ENCODE measurements at places on chromosomes 5 and 9.

- no peak overlapping the region for H3K27ac ChIP-seq
- no peak overlapping the region for H3K4me3 ChIP-seq
- DNase-seq, result no peak
- no peaks in the 10 kb centered on the region for H3K4me1 ChIP-seq
- H3K36me3 ChIP-seq, result no peaks in the 10 kb centered on the region
Observed at GRCh38 chr9:108271236-108271635, 584.5 kb downstream of the ACTL7B start.

DNA sequence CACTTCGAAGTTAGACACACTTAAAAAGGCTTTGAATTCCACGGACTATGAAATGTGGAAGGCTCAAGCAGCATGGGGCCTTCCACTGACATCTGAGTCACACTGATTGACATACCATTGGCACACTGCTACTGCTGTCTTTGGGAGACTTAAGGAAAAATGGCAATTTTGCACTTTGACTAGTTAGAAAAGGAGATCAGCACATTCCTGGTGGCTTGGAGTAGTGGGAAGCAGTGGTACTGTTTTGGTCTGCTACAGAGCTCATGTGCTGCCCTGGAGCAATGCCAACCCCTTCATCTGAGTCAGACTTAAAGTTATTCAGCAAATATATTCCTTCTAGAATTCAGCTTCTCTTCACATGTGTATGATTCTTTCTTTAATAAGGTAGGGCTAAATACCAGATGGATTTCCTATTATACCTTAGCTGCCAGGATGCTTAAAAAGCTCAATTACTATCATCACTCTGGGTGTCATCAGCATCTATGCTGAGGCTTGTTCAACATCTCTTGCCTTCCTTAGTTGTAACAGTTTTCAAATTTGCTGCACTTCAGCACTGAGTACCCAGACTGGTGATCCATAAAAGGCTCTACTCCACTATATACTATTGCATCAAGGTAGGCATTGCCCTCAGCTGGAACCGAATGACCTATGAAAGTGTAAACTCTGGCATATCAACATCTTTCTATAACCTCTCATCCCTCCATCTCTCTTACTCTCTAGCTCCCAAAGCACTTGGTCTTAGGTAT lies 42.3 kb upstream of the MOCS2 start:
- DNase-seq, result no peak
- no peak overlapping the region for H3K4me3 ChIP-seq
- peaks cover 7% of the 10 kb centered on the region for H3K27me3 ChIP-seq

GRCh38 chr5:31563216-31563615 lies 31.1 kb downstream of the C5orf22 start:
- H3K4me1 ChIP-seq, result peaks cover 6% of the 10 kb centered on the region
- H3K27ac ChIP-seq, result no peak overlapping the region
- H3K27me3 ChIP-seq, result peaks cover 2% of the 10 kb centered on the region
- H3K4me3 ChIP-seq, result no peak overlapping the region

DNA sequence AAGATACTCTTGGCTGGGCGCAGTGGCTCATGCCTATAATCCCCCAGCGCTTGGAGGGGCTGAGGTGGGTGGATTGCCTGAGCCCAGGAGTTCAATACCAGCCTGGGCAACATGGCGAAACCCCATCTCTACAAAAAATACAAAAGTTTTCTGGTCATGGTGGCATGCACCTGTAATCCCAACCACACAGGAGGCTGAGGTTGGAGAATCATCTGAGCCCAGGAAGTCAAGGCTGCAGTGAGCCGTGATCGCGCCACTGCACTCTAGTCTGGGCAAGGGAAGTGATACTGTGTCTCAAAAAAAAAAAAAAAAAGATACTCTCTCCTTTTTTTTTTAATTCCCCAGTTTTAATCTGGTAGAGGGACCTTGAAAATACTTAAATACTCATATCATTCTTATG lies 15.0 kb downstream of the ANKRD33B start:
- DNase-seq, result no peak
- no peak overlapping the region for H3K27ac ChIP-seq
- peaks cover 12% of the 10 kb centered on the region for H3K36me3 ChIP-seq
- no peak overlapping the region for H3K4me3 ChIP-seq
- H3K27me3 ChIP-seq, result peaks cover 3% of the 10 kb centered on the region

DNA sequence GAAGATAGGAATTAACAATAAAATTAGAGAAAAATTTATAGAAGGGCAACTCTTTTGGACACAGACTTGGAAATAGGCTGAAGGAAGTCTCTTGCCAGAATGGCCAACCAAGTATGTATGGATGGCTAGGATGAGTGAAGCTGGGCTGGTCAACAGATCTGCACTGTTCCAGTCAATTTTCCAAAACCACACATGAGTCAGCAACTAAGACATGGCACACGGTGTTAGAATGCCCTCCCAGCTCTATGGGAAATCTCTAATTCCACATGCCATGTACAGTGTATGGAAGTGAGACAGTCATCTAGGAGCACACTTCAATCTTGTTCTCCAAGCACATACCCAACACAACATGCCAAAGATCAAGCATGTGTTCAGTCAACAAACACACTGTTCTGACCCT lies 129.6 kb downstream of the GLIS3 start:
- H3K4me3 ChIP-seq, result no peak overlapping the region
- no peak for DNase-seq
- H3K27ac ChIP-seq, result no peak overlapping the region
- H3K4me1 ChIP-seq, result no peaks in the 10 kb centered on the region
- no peaks in the 10 kb centered on the region for H3K36me3 ChIP-seq
- H3K27me3 ChIP-seq, result peaks cover 3% of the 10 kb centered on the region

GRCh38 chr5:151245680-151246219 lies 7.2 kb upstream of the GM2A start:
- H3K27ac ChIP-seq, result no peak overlapping the region
- DNase-seq, result no peak
- H3K4me1 ChIP-seq, result peaks cover 33% of the 10 kb centered on the region

DNA sequence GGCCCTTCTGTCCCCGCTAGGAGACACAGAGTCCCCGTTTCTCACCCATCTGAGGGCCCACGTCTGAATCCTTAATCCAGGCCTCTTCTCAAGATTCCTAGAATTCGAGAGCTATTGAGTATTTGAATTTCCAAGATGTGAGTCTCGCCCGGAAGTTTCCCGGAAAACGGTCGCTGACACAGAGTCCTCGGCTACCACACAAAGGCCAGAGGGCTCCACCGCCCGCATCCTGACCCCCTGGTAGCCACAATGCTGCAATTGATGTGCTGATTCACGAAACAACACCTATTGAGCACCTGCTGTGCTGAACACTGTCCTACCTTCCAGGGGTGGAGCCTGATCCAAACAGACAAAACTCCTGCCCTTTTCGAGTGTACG lies 670 bp upstream of the FBP1 start:
- H3K27ac ChIP-seq, result no peak overlapping the region
- H3K27me3 ChIP-seq, result peaks cover 46% of the 10 kb centered on the region
- H3K4me3 ChIP-seq, result no peak overlapping the region
- H3K4me1 ChIP-seq, result peaks cover 10% of the 10 kb centered on the region
- no peak for DNase-seq
- H3K36me3 ChIP-seq, result no peaks in the 10 kb centered on the region

- H3K36me3 ChIP-seq, result no peaks in the 10 kb centered on the region
- no peak for DNase-seq
- H3K27me3 ChIP-seq, result peaks cover 69% of the 10 kb centered on the region
- peak overlapping the region; percentile 54 for H3K4me3 ChIP-seq
Observed at GRCh38 chr9:21402386-21403251, 6.3 kb upstream of the IFNA8 start.

- H3K27me3 ChIP-seq, result no peaks in the 10 kb centered on the region
- no peak overlapping the region for H3K4me3 ChIP-seq
- H3K4me1 ChIP-seq, result no peaks in the 10 kb centered on the region
- no peak for DNase-seq
- H3K27ac ChIP-seq, result no peak overlapping the region
Observed at GRCh38 chr5:116640236-116640635, 65.6 kb upstream of the SEMA6A start.

GRCh38 chr5:35303152-35303551 lies 72.9 kb upstream of the PRLR start:
- H3K4me3 ChIP-seq, result no peak overlapping the region
- no peak for DNase-seq
- H3K36me3 ChIP-seq, result no peaks in the 10 kb centered on the region
- H3K27ac ChIP-seq, result no peak overlapping the region
- H3K4me1 ChIP-seq, result no peaks in the 10 kb centered on the region
- no peaks in the 10 kb centered on the region for H3K27me3 ChIP-seq

GRCh38 chr5:113084402-113085083 lies 107.9 kb downstream of the DCP2 start:
- no peak overlapping the region for H3K4me3 ChIP-seq
- H3K27me3 ChIP-seq, result peaks cover 11% of the 10 kb centered on the region
- no peaks in the 10 kb centered on the region for H3K36me3 ChIP-seq
- no peak for DNase-seq
- H3K27ac ChIP-seq, result no peak overlapping the region

- DNase-seq, result peak; percentile 52
- H3K27me3 ChIP-seq, result no peaks in the 10 kb centered on the region
- peak overlapping the region; percentile 92 for H3K4me3 ChIP-seq
- peaks cover 66% of the 10 kb centered on the region for H3K4me1 ChIP-seq
- H3K27ac ChIP-seq, result peak overlapping the region; percentile 98
Observed at GRCh38 chr9:120925535-120926396, 830 bp downstream of the TRAF1 start.

DNA sequence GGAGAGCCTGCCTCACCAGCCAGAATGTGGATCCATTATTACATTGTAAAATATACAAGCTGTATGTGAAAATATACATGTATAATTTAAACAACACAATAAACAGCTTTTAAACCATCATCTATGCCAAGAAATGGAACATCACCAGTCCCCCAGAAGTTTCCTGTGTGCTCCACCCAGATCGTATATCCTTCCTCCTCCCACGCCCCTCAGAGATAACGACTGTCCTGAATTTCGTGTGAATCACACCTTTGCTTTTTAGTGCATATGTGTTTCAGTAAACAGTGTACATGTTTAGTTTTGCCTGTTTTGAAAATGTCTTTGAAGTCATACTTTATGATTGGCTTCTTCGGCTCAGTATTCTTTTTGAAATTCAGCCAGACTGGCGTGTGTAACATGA lies 134.6 kb upstream of the MYO10 start:
- H3K36me3 ChIP-seq, result no peaks in the 10 kb centered on the region
- no peaks in the 10 kb centered on the region for H3K27me3 ChIP-seq
- H3K4me1 ChIP-seq, result no peaks in the 10 kb centered on the region
- DNase-seq, result no peak

DNA sequence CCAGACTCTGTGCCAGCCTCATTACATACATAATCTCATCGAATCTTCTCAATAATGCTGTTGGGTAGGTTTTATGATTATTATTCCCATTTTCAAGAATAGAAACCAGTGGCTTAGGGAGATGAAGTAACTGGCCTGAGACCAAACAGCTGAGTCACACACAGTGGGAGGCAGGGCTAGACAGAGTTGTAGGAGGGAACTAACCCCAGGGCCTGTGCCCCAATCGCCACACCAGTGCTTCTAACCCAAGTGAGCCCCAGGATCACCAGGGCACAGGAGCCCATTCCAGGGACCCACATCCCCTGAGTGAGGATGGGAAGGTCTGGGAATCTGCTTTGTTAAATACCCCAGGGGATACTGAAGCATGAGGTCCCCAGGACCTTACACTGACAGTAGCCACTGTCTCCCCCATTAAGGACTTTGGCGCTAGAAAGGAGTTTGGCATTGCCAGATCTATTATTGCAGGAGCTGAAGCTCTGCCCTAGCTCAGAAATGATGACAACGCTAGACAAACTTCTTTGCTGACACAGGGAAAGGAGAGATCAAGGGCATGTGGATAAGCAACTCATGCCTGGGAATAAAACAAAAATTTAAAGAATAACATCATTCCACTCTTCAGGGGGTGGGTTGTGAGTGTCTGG lies 63.8 kb upstream of the PPARGC1B start:
- no peak for DNase-seq
- no peaks in the 10 kb centered on the region for H3K36me3 ChIP-seq
- no peak overlapping the region for H3K27ac ChIP-seq
- H3K27me3 ChIP-seq, result peaks cover 1% of the 10 kb centered on the region
- H3K4me3 ChIP-seq, result no peak overlapping the region
- H3K4me1 ChIP-seq, result peaks cover 3% of the 10 kb centered on the region

DNA sequence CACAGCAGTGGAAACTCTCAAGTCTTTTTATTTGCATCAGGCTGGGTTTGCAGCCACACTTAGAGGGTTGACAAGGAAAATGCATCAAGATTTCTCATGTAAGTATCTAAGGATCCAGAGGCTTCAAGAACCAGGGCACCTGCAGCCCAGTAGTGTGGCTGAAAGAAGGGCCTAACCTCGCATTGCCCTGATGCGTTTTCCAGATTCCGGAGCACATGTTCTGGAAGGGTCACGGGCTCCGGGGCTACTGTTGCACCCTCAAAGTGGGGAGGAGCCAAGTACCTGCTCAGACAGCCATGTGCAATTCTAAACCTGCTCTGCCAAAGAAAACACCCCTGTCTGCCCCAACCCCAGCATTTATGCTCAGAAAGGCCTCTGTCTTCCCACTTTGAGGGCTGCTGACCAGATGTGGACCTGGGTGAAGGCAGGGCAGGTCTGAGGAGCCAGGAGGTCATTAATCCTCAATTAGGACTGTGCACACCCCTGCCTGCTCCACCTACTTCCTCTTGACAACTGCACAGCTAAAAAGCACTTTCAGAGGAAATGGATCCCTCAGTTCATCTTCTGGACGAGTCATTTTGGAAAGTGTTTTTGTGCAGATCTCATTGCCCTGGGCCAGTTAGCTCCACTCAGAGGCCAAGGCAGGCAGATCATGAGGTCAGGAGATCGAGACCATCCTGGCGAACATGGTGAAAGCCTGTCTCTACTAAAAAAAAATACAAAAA lies 110.7 kb downstream of the SAXO1 start:
- no peak overlapping the region for H3K27ac ChIP-seq
- no peaks in the 10 kb centered on the region for H3K27me3 ChIP-seq
- H3K36me3 ChIP-seq, result no peaks in the 10 kb centered on the region
- no peak overlapping the region for H3K4me3 ChIP-seq
- no peak for DNase-seq
- H3K4me1 ChIP-seq, result no peaks in the 10 kb centered on the region

DNA sequence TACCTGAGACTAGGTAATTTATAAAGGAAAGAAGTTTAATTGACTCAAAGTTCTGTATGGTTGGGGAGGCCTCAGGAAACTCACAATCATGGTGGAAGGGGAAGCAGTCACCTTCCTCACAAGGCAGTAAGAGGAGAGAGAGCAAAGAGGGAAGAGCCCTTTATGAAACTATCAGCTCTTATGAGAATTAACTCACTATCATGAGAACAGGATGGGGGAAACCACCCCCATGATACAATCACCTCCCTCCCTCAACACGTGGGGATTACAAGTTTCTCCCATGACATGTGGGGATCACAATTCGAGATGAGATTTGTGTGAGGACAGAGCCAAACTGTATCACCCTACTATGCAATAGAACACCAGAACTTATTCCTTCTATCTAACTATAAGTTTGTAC lies 27.9 kb downstream of the CD274 start:
- H3K27me3 ChIP-seq, result no peaks in the 10 kb centered on the region
- H3K36me3 ChIP-seq, result peaks cover 11% of the 10 kb centered on the region
- H3K4me3 ChIP-seq, result no peak overlapping the region
- DNase-seq, result no peak

DNA sequence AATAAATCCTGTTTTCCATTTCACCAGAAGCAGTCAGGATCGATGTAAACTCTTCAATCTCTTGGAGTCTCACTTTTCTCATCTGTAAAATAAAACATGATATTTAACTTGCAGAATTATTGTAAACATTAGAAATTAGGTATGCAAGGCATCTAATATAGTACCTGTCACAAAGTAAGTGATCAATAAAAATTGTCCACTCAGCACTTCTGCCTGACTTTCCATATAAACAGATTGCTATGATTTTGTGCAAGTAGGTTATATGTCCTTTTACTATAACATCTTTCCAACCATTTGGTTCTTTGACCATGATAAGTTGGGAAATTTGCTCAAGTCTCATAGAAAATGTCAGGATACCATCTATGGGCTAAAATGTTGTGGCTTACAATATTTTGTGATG lies 148.8 kb upstream of the MTAP start:
- H3K4me3 ChIP-seq, result no peak overlapping the region
- no peak overlapping the region for H3K27ac ChIP-seq
- no peaks in the 10 kb centered on the region for H3K4me1 ChIP-seq
- H3K27me3 ChIP-seq, result peaks cover 13% of the 10 kb centered on the region

Data from activated T-helper 2 cell treated with anti-CD3 and anti-CD28 coated beads, Interferon-gamma antibody, Interleukin-2, Interleukin-4, amounts not matched to agents 10 μg/mL and 5 μg/mL and 100 μg/mL, durations not matched to agents 14 hours and 24 hours and 36 hours (primary cell).